ENCODE measurements at places on chromosomes 12 and 14.

- no peak for DNase-seq
Observed at GRCh38 chr14:24426912-24427536, 2.4 kb downstream of the CBLN3 start.

DNA sequence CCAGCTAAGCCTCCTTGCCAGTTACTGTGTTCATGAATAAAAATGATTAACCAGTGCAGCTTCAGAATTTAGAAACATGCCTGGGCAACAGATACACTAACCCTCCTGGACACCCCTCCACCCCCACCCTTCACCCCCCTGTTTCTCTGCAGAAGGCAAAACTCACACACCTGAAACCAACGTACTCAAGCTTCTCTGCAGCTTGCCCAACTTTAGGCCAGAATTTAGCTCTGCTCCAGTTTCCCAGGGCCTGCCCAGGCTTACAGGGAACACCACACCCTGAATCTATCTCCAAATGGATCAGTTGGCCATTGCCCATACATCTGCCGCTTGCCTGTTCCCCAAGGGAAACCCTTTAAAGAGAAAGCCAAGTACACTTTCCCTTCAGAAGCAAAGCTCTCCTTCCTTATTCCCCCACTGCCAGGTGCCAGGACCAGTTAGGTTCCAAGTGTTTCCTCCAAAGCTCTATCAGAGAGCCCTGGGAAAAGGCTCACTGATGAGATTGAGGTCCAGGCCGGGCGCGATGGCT lies 1.8 kb upstream of the SPPL3 start:
- DNase-seq = no peak

- no peak for DNase-seq
Observed at GRCh38 chr14:56569174-56569573, 10.4 kb upstream of the TMEM260 start.

DNA sequence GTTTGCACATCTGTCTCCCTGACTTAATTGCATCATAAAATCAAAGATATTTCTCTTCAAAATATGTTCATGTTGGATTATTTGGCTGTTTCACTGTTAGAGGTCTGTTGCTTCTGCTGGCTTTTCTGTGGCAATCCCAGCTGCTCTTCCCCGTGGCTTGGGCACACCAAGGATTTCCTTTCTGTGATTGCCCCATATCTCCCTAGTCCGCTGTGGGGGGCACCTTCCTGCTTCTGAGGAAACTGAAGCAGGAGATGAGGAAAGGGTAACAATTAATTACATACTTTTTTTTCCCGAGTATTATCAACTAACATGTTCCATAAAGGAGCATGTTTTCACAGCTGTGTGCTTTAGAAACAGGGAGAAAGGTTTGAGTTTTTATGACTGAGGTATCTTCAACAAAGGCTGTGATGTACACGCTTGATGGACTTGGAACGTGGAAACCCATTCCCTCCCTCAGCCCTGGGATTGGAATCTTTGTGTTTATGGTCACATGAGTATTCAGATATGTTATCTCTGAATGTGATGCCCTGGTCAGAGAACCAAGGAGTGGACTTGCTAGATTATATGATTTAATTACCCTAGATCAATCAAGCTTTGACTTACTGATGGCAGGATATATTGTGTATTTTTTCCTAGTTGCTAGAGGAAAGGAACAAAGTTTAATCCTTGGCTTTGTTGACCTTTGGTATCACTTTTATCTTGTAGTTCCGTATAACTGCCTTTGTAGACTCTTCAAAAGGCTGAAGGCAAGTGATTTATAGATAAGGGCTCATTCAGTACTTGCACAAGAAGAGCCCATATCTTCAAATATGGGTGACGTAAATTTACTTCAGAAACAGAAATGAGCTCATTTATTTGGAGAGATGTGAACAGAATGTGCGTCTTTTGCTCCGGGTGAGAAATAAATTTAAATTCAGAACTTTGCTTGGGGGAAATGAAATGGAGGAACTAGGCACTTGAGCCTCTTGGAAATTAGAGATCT lies 46.7 kb downstream of the BORCS5 start:
- DNase-seq = no peak

All from activated T-cell treated with anti-CD3 and anti-CD28 coated beads for 4 hours (primary cell).